ENCODE measurements at places on chromosomes 13 and 19.

DNA sequence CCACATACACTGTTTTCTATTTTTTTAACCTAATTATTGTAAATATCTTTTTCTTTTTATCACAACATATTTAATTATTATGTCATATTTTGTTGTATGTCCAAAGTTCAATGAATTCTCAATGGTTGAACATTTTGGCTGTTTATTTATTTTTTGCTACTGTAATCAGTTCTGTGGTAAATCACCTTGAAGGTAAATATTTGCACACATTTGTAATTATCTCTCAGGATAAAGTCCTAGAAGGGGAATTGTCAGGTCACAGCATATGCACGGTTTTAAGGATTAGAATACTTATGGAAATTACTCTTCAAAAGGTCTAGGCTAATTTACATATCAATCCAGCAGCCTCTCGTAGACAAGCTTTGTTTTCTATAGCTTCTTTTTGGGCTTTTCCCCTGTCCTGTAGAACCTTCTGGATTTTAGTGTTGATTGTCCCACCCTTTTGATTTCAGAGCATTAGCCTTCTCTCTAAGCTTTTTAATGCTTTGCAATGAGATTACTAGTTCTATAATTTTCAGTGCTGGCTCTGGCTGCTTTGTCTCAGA is 362.6 kb downstream of the KCNRG start:
- DNase-seq: no peak

DNA sequence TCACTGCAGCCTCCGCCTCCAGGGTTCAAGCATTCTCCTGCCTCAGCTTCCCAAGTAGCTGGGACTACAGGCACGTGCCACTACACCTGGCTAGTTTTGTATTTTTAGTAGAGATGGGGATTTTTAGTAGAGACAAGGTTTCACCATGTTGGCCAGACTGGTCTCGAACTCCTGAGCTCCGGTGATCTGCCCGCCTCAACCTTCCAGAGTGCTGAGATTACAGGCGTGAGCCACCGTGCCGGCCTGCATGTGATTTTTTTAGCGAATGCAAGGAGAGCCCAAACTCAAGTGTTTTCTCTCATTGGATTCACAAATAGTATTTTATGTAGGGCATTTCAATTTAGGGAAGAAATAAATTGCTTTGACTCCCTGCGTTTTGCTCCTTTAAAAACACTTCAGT is 4.4 kb downstream of the ZMYM2 start:
- no peak for DNase-seq

DNA sequence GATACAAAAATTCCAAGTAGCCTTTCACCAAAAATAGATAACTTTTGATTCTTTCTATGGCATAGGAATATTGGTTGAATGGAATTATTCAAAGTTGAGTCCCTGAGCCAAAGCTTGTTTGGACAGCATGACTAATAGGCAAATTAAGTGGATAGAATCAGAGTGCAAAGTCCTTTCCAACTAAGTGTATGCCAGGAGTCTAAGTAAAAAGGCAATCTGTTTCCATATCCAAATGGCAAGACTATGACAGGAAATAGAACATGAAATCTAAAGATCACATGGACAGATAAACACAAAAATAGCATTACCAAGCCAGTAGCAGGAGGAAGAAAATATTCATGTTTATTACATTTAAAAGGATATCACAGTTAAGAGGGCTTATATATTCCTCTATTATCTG is 804.6 kb downstream of the SLITRK6 start:
- DNase-seq: no peak

GRCh38 chr13:91133941-91134802 is 213.3 kb upstream of the MIR17HG start:
- peak; percentile 78 for DNase-seq

DNA sequence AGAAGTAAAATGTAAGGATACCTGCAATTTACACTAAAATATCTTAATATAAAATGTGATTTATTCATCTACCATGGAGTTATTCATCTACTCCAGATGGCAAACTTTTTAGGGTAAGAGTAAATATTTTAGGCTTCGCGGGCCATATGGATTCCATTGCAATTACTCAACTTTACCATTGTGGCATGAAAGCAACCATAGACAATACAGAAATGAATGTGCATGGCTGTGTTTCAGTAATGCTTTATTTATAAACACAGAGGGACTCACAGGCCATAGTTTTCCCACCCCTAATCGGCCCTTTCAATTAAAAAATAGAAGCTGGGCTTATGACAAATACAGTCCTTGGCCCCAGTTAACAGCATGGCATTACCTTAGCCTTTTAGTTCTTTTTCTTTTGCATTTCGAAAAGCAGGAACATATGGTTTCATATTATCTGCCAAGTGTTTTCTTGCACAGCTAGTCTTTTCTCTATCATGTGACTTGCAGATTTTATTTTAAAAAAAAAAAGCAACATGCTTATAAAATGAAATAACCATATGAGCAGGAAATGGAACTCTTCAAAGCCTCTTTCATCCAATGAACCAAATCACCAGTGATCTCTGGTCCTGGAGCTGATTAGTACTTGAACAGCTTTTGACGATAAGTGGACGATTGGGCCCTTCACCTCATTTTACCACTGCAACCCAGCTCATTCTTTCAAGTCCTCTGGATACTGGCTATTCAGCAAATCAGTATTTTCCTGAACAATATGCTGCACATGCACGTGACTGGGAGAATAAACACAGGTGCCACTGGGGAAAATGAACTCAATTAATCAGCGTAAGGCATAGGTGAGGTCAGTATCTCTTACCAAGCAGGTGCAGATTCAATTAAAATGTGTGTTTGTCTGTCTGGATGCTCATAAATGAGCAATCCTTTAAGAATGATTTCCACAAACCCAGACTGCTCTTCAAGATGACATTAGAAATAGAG is 63.9 kb downstream of the LHFPL6 start:
- DNase-seq: no peak

DNA sequence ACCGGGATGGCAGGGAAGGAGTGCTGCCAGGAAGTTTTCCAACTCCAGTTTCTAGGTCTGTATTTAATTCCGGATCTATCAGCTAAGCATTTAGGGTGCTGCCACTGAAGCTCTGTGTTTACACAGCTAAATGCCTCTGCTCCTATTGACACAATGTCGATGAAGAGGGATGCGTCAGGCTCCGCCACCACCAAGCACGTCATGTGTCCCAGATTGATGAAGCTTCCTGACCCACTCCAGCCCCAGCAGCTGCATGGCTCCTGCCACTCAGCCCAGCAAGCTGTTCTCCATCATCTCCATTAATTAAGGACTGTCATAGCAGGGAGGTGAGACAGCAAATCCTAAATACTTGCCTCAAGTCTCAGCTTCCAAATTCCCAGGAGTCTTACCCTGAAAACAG is 435.2 kb upstream of the ZNF507 start:
- DNase-seq: no peak

GRCh38 chr13:106318941-106319411 is 216.5 kb downstream of the EFNB2 start:
- no peak for DNase-seq

DNA sequence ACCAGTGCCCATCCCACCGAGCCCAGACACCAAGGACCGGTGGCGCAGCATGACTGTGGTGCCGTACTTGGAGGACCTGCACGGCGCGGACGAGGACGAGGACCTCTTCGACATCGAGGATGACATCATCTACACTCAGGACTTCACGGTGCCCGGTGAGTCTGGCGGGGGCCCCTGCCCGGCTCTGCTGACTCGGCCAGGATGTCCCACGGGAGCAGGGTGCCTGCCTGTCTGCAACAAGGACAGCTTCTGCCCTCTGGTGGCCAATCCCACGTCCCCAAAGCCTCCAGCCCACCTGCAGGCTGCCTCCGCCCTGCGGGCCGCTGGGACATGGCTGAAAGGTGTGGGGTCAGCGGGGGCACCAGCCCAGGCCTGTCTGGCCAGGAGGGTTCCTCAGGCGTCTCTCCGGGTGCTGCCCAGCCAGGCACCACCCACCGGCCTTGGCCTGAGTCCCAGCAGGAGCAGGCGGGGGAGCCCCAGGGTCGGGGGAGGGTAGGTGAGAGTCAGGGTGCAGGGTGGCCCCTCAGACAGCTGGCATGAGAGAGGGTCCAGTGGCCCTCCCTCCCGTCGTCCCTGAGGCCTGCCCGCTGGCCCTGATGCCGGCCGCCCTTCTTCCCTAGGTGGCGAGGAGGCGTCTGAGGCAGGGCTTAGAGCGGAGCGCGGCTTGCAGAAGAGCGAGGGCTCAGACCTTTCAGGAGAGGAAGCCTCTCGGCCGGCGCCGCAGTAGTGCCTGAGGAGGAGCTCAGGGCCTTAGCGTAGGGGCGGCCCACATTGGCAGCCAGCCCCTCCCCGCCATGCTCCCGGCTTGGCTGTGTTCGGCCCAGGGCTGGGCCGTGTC is 14.6 kb downstream of the CBARP start:
- DNase-seq: peak; percentile 55

DNA sequence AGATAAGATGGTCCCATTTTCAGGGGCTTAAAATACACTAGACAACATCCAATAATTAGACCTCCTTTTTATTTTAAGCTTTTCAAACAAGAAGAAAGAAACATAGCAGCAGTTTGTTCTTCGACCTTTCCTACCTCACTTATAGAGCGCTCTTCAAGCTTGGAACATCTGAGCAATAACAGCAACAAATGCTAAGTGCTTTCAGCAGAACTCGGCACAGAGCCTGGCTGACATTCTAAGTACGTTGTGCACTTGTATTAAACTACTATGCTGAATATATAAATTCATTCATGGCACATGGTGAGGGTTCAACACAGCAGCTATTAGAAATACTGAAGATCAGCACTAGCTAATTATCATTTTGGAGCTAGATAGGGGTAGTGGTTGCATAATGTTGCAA is 256.1 kb upstream of the MAB21L1 start:
- DNase-seq: no peak

DNA sequence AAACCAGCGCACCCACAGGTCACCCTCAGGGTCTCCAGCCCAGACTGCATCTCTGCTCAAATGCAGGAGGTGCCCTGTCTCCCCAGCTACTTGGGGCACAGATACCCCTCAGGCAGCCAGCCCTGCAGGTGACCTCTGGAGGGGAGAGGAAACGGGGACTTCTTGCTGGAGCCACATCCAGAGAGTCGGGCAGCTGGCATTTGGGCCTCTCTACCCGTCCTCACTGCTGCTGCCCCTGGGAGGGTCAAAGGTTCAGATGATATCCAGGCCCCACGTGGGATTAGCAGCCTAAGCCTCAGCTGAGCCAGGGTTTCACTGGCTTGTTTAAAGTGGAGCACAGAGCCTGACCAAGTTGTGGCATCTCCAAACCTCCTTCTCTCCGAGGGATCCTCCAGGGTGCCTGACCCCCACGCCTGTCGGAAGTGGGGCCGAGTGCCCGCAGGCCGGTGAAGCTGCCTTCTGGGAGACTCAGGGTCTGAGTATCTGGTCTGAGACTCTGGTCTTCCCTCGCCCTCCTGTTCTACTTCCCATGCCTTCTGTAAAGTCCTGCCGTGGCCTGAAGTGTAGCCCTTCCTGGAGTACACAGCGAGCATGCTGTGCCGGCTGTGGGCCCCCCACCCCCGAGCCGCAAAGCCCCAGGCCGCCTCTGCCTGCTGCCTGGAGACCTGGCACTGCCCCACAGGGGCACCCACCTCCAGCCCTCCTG is 2.1 kb downstream of the RASA3 start:
- no peak for DNase-seq

GRCh38 chr19:38173291-38174041 is 50.6 kb downstream of the DPF1 start:
- DNase-seq: no peak

DNA sequence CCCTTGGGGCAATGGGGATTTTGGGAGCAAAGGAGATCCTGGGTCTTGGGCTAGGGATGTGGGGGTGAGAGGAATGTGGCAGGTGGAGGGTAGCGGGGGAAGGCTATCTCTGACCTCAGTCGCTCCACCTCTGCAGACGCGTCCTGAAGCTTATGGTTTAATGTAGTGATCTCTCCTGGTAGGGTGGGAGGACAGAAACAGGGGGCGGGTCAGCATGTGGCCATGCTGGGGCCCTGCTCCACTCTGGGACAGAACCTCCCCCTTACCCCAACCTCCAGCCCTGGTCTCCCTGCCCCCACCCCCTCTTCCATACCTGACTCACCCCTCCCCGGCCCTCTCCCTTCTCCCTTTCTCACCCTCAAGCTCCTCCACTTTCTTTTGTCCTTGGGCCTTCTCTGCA is 1.4 kb downstream of the BST2 start:
- DNase-seq: peak; percentile 77

DNA sequence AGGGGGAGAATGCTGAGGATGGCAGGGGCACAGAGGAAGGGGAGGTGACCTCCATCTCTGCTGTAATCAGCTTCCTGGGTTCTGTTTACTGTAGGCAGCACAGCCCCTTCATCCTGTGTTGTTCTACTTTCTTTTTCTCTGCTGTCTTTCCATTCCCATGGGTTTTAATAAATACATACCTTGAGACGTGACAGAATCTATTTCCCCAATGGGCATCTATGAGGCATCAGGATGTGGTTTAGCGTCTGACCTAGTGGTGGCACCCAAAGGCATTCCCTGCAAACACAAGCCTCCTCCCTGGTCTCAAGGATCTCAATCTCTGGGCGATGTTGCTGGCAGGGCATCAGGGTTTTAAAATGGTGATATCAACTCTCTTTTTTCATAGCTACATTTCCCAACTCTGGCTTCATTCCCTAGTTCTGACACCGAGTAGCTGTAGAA is 60.8 kb downstream of the ALOX5AP start:
- no peak for DNase-seq

GRCh38 chr13:44710576-44710975 is 134.4 kb upstream of the TSC22D1 start:
- DNase-seq: no peak

DNA sequence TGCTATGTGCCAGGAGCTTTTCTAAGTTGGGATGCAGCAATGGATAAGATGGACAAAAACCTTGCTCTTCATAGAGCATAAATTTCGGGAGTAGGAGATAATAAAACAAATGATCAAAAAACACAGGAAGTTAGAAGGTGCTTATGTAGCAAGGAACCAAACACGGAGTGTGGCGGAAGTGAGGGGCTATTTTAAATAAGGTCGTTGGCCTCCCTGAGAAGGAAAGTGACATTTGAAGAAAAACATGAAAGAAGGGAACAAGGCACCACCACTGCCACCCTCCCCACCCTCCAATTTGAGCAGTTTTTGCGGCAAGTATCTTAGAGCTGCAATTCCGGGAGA is 3.2 kb upstream of the GSX1 start:
- no peak for DNase-seq

DNA sequence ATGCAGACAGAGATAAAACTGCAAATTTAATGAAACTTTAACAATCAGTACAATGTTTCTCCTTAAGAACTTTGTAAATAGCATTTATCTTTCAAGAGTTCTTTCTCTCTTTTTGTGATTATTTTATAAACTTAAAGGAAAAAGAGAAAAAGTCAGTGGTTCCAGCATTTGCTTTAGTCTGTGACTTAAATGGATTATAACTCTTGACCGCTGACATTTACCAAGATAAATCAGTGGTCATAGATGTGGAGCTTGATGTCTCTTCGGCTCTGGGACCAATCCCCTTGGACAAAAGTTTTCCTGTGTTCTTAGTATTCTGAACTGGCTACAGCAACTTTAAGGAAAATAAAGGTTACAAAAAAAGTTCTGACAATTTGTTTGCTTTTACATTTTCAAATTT is 162.6 kb downstream of the TM9SF2 start:
- no peak for DNase-seq

GRCh38 chr13:80235166-80235966 is 105.6 kb downstream of the SPRY2 start:
- DNase-seq: no peak

Measured in K562 (cell line).